ENCODE measurements at places on chromosomes 5 and 9. TPM values are rescaled to one million over a fixed set of nuclear protein-coding genes. Genes with fewer than 3 reads are reported as not detected.

- no peak for DNase-seq
These were observed 514.0 kb upstream of the KLF4 start for GRCh38 chr9:108003526-108003925.

GRCh38 chr5:88542786-88543185 lies 274.1 kb upstream of the TMEM161B start:
- no peak for DNase-seq

GRCh38 chr9:127783111-127784008 lies 2.5 kb upstream of the CDK9 start:
- peak; percentile 91 for DNase-seq

DNA sequence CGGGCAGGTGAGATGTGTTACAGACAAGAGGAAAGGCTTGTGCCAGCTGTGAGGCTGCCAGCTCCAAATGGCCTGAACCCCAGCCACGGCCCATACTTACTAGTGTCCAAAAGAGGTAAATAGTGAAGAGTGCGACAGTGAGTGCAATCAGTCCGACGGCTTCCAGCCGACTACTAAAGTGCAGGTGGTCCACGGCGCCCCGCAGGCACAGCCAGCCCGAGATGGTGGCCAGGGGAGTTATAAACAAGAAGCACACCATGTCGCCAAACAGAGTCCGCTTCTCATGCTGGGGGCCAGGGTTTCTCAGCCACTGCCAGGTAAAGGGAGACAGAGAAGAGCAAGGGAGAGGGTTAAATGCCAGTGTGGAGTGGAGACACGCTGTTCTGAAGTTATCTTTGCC lies 101.1 kb downstream of the LMNB1 start:
- DNase-seq, result no peak

DNA sequence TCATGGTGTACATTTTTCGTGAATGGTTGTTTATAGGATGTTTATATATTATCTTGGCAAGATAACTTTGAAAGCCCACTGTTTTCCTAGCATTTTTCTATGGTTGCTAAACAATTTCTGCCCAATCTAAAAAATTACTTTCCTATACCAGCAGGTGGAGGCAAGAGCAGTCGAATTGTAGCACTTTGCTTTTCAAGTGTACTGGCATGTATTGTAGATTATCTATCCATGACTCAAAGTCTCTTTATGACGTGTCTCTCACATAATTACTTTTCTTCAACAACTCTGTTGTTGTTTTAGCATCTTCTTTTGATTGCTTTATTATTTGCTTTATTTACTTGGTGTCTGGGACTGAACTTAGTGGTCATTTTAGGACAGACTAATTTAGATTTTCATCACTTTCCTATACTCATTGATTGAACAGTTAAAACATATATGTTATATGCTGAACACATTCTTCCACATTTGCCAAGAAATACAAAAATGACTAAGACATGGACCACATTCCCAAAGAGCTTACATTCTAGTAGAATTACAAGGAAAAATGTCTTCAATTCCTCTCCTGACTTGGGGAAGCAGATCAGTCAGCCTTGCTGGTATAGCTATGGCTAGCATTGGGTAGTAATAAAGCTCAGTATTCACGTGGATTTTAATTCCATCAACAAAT lies 20.7 kb downstream of the NLN start:
- DNase-seq, result peak; percentile 35

- no peak for DNase-seq
These were observed 19.8 kb downstream of the SLC22A4 start for GRCh38 chr5:132313961-132314432.

DNA sequence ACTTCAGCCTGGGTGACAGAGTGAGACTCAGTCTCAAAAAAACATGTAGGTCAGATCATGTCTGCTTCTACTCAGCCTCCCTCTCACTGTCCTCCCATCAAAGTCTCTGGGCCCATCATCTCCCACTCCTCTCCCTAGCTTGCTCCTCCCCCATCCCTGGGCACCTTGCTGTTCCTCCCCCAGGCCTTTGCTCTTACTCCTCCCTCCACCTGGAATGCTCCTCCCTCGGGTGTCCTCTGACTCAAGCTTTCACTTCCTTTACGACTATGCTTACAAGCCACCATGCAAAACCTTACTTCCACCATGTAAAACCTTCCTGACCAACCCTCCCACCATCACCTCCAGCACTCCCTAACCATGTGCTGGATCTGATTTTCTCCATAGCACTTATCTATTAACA lies 51.5 kb downstream of the MTMR12 start:
- peak; percentile 30 for DNase-seq

DNA sequence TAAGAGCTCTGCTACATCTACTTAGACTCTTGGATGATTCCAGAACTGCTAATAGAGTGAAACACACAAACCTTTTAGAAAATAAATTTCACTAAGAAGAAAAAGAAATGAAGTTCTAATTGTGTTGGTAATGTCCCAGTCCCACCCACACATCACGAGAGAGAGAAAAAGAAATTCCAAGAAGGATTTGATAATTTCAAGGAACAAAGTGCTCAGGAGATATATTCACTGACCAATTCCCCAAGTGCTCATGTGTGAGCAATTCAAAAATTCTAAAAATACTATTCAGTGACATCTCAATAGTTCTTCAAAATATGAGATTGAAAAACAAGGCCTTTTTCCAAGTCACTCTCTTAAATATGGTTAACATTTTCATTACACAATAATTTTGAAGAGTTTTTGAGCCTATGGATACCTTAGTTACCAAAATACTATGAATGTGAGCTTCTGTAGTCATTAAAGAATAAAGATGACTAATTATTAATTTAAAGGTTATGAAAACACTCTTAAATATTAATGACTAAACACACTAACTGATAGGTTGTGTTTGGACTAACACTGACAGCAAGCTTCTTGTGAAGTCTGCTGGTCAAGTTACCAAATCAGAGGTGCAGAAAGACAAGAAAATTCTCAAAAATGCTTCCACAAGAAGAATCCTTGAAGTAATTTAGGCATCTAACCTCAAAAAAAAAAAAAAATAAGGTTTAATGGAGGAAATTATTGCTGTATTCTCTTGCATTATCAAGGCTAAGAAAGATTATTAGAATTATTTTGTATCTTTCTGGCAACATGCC lies 245.3 kb downstream of the PDE4D start:
- DNase-seq, result no peak

DNA sequence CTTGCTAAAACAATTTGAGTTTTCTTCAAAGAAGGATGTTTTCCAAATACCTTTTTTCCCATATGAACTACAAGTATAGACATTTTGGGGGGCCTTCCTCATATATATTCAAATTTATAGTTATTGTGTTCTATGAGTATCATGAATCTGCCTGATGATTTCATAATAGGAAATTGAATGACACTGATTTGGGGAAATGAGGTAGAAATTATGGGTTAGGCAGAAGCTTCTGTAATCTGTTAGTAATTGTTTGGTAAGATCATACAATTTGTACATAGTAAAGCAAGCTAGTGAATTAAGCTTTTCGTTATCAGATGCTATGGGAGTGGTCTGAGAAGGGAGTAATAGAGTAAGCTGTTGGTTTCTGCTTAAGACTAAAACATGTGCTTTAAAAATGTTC lies 98.0 kb downstream of the TRIO start:
- DNase-seq, result no peak

- DNase-seq, result no peak
These were observed 229.8 kb downstream of the DRD1 start for GRCh38 chr5:175214152-175214551.

DNA sequence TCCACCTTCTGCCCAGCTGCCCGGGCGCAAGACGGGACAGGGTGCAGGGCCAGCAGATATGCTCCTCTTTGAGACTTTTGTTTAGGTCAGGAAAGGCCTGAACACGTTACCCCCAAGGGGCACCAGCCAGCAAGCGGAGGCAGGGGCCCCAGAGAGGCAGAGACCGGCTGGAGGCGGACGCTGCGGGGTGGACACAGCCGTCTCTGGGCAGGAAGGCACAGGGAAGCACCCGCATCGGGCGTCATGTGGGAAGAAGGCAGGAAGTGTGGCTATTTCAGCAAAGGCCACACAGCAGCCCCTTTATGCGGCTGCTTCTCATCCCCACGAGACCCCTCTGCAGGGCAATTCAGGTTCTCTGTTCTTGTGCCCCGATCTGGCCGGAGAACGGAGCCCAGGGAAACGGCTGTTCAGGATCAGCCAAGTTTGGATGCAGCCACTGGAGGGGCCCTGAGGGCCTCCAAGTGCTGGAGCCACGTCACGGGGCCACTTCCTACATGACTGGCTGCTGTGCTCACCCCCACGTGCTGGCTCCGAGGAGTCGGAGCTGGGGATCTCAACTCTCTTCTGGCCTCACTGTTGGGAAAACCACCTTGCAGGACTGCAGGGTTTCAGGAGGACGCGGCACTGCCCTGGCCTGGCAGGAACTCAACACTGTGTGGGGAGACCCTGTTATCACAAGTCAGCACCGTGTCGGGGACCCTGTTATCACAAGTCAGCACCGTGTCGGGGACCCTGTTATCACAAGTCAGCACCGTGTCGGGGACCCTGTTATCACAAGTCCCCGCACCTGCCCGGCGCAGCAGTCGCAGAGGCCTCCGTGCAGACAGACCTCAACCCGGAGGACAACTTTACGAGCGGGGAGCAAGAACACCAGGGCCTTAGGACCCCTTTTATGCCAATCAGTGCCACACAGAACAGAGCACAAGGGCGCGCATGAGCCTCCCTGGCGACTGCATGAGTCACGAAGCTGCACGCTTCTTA lies 44.4 kb downstream of the SLC12A7 start:
- DNase-seq, result no peak

PTBP3 gene
- total RNA-seq, result 177 TPM

SPINK6 gene
- total RNA-seq, result not detected

PCDHB12 gene
- not detected for total RNA-seq

PROB1 gene
- total RNA-seq, result 5.5 TPM

DNAJC25 gene
- 3.6 TPM for total RNA-seq

CTXN3 gene
- total RNA-seq, result not detected

PTGES2 gene
- 38.1 TPM for total RNA-seq

C5orf58 gene
- not detected for total RNA-seq
